Fibroblast of skin of left biceps (primary cell): ENCODE measurements at places on chromosomes 13 and 19.

DNA sequence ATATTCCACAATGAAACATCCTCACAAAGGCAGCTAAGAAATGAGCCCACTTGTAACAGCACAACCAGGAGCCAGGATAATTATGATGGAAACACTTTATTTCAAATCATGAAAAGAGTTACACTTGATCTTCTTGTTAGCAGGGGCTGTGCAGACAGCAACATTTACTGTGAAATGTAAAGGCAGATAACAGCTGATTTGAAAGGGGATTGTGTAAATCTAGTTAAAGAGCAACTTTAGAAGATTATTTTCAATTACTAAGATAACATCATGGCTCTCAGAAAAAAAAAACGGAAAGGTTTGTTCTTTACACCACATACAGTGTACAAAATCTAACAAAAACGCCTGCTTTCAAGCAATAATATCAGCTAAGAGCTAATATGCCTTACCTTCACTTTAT is 22.4 kb downstream of the ENOX1 start:
- DNase-seq = no peak

DNA sequence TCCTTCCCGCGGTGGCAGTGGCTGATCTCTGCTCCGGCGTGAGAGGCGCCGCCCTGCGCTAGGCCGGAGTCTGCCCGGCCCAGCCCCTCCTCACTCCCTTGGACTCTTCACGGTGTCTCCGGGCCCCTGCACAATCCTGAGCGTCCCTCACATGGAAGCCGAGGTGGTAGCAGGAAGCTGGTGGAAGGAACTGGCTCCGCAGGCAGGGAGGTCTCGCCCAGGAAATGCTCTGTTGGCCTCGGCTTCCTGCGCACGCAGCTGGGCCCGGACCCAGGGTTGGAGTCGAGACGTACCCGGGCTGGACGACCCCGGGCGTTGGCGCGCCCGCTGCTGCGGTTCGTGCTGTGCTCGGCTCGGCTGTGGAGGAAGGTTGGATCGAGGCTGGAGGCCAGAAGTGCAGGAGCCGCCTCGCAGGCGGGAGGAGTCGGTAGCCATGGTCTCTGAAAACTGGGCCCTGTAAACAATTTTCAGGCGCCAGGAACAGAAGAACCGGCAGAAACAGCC is 46.3 kb downstream of the ZNF724 start:
- no peak for DNase-seq

DNA sequence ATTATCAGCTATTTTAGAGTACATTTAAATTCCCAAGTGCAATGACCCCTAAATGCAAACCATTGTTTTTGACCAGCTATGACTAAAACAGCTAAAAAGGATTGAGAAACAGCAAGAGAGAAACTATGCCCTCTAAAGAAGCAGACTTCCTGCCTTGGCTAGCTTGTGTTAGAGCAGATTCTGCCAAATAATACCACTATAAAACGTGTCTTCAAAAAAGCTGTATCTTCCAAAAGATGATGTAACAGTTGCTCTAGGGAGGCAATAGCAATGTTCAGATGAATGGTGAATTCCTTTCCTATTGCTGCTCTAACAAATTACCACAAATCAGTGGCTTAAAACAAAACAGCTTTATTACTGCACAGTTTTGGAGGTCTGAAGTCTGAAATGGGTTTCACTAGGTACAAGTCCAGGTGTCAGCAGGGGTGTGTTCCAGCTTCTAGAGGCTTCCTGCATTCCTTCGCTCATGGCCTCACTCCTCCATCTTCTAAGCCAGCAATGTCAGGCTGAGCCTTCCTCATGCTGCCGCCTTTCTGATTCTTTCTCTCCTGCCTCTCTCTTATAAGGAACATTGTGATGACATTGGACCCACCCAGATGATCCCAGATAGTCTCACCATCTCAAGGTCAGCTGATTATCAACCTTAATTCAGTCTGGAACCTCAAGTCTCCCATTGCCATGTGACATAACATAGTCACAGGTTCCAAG is 84.5 kb downstream of the LRRC63 start:
- peak; percentile 97 for DNase-seq

DNA sequence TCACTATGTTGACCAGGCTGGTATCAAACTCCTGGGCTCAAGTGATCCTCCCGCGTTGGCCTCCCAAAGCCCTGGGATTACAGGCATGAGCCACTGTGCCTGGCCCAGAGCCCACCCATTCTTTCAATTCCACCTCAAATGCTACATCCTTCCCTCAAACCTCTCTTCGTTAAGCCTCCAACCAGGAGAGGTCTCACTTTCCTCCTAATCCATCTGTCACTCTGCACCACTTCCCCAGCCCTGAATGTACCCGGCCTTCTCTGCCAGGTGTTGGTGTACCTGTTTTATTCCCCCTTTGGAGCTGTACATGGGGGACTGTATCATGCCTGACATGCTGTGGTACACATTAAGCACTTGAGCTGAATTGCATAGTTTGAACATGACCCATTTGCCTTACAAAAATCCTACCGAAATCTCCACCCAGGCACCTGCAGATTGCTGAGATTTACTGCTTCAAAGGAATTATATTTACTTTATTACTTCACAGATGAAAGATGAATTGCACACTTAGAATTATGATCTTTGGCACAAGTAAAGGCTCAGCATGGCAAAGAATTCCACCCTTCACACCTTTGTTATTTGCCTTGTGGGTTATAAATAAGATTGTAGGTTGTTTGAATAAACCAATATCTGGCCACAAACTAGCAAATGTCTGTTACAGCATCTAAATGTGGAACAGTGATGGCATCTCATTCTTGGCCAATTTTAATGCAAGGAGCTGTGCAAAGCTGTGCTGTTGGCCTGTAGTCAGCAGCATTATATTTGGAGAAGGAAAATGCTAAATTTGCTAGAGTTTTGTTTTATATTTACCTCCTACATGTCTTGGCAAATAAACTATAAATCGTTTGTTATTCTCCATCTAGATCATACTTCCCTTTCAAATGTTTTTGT is 15.6 kb upstream of the WASF3 start:
- DNase-seq = no peak

DNA sequence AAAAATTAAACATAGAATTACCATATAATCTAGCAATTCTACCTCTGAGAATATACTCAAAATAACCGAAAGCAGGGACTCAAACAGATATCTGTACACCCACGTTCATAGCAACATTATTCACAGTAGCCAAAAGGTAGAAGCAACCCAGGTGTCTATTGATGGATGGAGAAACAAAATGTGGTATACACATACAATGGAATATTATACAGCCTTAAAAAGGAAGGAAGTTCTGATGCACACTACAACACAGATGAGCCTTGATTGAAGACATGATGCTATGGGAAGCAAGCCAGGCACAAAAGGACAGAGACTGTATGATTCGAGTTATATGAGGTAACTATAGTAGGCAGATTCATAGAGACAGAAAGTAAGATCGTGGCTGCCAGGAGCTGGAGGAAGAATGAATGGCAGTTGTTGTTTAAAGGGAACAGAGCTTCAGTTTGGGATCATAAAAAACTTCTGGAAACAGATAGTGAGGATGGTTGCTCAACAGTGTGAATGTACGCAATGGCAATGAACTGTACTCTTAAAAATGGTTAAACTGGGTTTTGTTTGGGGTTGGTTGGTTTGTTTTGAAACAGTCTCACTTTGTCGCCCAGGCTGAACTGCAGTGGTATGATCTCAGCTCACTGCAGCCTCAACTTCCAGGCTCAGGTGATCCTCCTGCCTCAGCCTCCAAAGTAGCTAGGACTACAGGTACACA is 47.5 kb downstream of the ZIC5 start:
- no peak for DNase-seq
